Aorta (tissue), 5 donors: ENCODE measurements at places on chromosomes 1 and 21.
A peak's percentile ranks its signal among the peaks of the same experiment; 100 is the strongest.

- DNase-seq = no peak
Measured at GRCh38 chr1:51313961-51314777, 16.2 kb downstream of the TTC39A start.

DNA sequence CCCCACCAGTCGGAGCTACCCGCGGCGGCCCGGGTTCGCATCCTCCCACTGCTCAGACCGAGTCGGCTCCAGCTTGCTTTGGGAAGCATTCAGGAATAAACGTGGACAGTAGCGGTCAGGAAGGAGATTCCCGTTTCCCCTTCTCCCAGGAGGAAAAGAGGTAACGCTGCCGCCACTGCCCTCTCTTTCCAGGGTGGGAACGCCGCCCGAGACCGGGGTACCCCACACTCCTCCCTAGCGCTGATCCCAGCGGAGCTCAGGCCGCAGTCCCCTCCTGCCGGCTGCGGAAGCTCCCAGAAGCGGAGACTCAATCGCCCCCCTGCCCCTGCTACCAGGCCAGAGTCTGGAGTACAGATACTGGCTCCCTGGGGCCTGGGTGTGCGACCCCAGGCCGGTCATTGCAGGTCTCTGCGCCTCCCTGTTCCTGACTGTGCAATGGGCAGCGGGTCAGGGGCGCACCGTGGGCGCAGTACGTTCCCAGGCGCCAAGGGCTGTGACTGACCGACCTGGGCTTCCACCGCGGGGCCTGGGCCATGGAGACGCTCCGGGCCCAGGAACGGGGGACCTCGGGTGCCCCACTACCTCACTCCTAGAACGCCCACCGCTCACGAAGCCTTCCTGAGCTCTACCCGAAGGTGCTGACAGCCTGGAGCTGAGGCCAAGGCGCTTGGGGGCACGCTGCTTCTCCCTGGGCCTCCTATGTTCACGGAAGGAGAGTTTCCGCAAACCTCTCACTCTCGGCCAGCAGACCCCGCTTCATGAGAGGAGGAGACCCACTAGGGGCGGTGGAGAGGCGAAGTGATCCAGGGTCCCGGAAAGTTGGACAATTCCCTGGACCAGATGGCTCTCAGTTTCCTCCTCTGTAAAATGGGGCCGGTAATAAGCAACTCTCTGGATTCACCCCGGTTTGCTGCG is 7.8 kb downstream of the DMRTA2 start:
- DNase-seq = no peak

- DNase-seq = peak; percentile 64
Measured at GRCh38 chr1:18160290-18160942, 52.8 kb downstream of the IGSF21 start.

- no peak for DNase-seq
Measured at GRCh38 chr1:240004086-240004749, 87.5 kb upstream of the FMN2 start.

DNA sequence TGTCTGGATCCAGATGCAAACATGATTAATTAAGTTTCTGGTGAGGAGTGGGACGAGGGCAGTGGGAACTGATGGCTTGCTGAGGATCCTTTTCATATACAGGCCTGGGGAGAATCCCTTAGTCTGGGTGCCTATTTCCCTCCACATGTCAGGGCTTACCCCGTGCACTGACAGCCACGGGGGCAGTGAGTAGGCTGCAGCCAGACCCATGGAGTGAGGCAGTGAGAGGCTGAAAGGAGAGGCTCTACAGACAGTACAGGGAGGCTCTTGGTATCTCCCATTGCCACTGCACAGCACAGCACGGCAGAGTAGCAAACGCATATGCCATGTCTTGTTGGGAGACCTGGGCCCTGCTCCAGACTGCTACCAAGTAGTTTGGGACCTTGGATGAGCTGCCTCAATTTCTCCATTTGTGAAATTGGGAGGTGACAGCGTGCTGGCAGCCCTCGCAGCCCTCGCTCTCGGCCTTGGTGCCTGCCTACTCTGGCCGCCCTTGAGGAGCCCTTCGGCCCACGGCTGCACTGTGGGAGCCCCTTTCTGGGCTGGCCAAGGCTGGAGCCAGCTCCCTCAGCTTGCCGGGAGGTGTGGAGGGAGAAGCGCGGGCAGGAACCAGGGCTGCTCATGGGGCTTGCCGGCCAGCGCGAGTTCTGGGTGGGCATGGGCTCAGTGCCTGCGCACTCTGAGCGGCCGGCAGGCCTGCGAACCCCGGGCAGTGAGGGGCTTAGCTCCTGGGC is 35.3 kb upstream of the HAO2 start:
- no peak for DNase-seq

GRCh38 chr21:42190486-42190863 is 28.5 kb upstream of the ABCG1 start:
- no peak for DNase-seq

GRCh38 chr1:207581496-207582153 is 63.3 kb upstream of the CR1L start:
- no peak for DNase-seq

DNA sequence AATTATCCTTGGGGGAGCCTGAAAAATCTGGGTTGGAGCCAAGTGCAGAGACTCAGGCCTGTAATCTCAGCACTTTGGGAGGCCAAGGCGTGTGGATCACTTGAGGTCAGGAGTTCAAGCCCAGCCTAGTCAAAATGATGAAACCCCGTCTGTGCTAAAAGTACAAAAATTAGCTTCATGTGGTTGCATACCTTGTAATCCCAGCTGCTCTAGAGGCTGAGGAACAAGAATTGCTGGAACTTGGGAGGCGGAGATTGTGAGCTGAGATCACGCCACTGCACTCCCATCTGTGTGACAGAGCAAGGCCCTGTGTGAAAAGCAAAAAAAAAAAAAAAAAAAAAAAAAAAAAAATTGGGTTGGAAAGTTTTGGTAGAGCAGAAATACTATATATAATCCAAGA is 1563.6 kb upstream of the PRMT6 start:
- DNase-seq = no peak

- DNase-seq = no peak
Measured at GRCh38 chr1:160844447-160845232, 18.0 kb downstream of the CD244 start.

GRCh38 chr21:35976481-35976880 is 83.8 kb downstream of the SETD4 start:
- DNase-seq = no peak

- DNase-seq = no peak
Measured at GRCh38 chr1:152003846-152004442, 10.3 kb upstream of the S100A10 start.
